Heart left ventricle (tissue), 16 donors: ENCODE measurements at places on chromosomes 2 and 18. TPM values are rescaled to one million over a fixed set of nuclear protein-coding genes. Genes with fewer than 3 reads are reported as not detected.

Gene AKAIN1
- polyA plus RNA-seq = not detected

Gene C2orf72
- not detected for polyA plus RNA-seq

Gene REG3G
- polyA plus RNA-seq = 0.11 TPM

Gene SPHKAP
- 8.3 TPM for polyA plus RNA-seq

DNA sequence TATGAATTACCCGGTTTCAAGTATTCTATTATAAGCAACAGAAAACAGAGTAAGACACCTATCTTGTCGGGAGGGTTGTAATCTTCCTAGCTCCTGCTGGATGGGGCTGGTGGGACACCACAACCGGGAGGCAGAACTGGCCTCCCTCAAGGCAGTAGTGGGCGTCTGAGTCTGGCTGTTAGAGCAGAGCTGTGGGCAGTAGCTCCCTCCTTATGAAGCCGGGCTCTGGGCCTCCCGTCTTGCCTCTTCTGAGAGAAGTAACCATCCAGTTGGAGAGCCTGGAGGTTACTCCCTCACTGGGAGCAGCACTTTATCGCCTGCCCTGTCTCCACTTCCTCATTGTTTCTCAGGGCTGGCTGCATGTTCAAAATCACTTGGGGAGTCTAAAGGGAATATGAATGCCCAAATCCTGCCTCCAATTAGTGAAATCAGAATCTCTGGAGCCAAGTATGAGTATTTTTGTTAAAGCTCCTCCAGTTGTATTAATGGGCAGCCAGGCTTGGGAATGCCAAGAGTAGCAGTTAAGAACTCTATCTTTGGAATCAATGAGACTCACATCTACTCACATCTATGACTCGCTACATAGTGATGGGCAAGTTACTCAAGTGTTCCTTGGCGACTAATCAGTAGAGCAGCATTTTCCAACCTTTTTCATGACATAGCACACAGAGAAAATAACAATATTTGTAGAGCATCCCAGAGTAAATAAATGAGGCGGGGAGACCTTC is 27.3 kb upstream of the NRP2 start:
- no peak for DNase-seq
